ENCODE measurements at places on chromosomes 16 and 17.

DNA sequence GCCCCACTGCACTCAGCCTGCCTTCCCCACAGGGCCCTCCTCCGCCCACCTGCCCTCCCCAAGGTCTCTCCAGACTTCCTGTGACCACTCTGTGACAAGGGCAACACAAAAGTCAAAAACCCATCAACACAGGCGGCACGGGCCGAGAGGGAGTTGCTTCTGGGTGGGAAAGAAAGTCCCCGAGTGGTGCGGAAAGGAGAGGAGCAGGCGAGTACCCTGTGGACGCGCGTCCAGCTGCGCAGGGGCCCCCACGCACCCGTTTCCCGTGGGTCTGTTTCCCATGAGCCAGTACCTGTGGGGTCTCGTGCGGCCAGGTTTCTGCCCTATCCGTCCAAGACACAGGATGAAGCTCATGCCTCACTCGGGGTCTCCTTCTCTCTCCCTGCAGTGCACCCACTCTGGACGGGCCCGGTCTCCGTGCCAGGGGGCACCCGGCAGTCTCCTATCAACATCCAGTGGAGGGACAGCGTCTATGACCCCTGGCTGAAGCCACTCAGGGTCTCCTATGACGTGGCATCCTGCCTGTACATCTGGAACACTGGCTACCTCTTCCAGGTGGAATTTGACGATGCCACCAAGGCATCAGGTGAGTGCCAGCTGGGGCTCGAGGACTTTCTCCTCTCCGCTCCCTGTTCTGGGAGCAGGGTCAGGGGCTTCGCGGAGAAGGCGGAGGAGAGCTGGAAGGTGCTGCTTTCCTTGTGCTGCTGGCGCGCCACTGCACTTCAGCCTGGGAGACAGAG is 12.2 kb downstream of the CD2BP2 start:
- DNase-seq, result no peak

DNA sequence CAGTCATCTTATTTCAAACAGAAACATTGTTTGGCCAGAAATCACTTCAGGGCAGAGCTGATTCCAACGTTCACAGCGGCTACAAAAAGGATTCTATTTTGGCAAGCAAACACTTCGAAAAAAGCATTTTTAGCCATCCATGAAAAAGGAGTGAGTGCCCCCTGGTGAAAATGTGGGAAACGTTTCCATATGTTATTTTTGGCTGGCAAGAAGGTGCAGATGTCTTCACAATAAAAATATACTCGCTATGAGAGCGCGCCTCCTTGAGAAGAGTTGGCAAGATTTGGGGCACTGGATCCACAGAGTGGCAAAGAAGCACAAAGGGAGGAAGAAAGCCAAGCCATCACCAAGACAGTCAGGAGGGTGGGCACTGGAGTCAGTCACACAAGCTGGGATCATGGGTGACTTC is 191.1 kb downstream of the CHD9NB start:
- peak; percentile 18 for DNase-seq

DNA sequence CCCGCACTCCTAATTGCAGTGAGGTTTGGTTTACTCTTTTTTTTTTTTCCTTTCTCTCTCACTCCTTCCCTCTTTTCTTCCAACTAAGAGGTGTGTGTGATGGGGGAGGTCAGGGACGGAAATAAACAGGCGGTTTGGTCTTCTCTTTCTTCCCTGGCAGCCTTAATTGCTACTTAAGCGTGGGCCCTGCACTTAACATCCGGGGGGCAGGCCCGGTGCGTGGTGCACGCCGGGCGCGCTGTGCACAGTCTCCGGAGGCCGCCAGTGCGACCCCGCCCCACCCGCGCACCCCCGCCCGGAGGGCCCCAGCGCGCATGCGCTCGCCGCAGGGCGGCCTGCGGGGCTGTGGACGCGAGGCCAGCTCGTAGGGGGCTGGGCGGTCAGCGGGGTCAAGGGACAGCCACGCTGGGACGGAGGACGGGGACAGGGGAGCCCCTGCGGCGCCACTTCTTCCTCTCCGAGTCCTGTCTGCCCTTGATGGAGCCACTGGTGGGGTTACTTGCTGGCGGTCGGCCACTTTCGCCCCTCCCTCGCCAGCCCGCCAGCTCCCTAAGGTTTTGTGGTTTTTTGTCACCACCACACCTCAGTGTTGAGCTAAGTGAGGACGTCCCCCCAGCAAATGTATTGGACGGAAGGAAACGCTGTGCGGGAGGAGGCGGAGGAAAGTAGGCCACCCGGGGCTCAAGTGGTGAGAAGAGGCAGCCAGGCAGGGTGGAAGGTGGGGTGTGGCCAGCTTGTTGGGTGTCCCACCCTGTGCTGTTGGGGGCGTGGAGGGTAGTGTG is 120.9 kb downstream of the MRM1 start:
- DNase-seq, result no peak

DNA sequence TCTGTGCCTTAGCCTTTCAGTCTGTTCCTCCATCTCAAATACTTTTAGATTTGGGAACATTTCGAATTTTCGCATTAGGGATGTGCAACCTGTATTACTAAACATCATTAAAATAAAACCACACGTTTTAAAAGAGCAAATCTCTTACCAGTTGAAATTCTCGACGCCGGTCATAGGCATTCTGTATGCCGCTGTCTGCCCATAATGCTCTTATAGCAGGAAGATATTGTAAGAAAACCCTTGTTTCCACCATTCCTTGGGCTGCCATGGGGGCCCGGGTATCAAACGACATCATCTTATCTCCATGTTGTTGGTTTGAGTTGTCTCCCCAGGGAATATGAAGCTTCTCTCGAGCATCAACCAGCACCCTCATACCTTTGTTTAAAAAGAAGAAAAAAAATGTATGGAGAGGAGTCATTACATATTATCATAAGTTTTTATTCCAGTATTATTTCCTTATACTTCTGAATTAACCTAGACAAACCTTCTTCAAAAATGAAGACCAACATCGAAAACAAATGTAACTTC is 3.1 kb downstream of the GNA13 start:
- DNase-seq, result no peak

- DNase-seq, result no peak
Observed at GRCh38 chr17:47660064-47660492, 10.4 kb downstream of the KPNB1 start.
